Activated CD4-positive, alpha-beta T cell treated with anti-CD3 and anti-CD28 coated beads, Interleukin-2, amount 50 U/mL, for 48 hours (primary cell): ENCODE measurements at places on chromosomes 7 and 10.

- no peak for DNase-seq
These were observed 147.6 kb downstream of the POLR1F start for GRCh38 chr7:19561121-19561805.

GRCh38 chr10:93415693-93416092, 66.4 kb downstream of the MYOF start:
- DNase-seq = no peak

DNA sequence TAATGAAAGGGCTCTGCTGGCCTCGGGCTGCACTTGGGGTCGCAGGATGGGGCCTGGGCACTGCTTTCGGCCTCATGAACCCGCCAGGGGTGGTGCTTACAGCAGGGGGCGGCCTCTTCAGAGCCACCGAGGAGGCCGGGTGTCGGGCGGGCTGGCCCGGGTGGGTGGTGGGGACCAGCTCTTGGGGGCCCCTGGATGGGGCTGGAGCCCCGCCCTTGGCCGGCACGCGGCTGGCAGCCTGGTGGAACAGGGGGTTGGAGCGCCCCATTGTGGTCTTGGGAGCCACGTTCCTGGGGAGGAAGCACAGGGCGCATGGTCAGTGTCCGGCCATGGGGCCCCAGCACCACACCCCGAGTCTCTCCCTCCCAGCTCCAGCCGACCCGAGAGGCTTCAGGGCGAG, 8.8 kb downstream of the ADAM8 start:
- no peak for DNase-seq

DNA sequence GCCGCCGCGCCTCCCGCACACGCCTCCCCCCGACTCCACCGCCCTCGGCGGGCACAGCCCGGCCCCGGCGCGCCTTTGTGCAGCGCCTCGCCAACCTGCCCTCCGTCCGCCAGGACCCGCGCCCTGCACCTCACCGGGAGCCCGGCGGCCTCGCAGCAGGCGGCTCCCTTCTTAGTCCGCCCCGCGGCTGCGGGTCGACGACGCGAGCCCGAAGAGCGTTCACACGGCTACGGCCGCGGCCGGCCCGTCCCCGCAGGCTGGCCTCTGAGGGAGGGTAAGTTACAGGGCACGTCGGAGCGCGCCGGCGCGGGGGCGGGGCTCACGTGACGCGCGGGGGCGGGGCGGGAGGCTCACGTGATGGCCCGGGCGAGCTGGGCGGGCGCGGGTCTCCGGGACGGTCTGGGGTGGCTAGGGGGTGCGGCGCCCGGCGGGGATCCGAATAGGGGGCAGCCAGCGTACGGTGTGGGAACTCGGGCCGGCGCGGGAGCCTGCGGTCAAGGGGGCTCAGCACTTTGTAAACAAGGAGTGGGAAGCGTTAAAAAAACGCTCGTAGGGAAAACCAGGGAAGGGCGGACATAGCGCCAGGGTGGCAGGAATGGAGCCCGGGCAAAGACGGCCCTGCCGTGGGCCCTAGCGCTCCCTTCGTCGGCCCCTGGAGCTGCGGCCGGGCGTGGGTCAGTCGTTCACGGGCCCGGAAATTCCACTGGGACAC, at the start of gene ARHGAP12:
Gene ARHGAP12, minus strand, starts transcription at position 283 of the 712 bp plus-strand sequence. CDS start 19,976 bp downstream, outside the sequence.
- DNase-seq = peak; percentile 85

DNA sequence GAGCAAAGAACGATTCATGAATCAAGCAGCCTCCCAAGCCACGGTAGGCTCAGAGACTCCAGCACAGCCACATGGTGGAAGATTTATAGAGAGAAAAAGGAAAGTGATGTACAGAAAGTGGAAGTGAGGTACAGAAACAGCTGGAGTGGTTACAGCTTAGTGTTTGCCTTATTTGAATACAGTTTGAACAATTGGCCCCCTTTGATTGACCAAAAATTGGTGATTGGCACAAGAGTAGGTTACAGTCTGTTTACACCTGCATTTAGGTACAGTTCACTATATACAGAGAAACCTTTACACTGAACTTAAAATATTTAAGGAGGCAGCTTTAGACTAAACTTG, 136.4 kb upstream of the ASAH2 start:
- no peak for DNase-seq

DNA sequence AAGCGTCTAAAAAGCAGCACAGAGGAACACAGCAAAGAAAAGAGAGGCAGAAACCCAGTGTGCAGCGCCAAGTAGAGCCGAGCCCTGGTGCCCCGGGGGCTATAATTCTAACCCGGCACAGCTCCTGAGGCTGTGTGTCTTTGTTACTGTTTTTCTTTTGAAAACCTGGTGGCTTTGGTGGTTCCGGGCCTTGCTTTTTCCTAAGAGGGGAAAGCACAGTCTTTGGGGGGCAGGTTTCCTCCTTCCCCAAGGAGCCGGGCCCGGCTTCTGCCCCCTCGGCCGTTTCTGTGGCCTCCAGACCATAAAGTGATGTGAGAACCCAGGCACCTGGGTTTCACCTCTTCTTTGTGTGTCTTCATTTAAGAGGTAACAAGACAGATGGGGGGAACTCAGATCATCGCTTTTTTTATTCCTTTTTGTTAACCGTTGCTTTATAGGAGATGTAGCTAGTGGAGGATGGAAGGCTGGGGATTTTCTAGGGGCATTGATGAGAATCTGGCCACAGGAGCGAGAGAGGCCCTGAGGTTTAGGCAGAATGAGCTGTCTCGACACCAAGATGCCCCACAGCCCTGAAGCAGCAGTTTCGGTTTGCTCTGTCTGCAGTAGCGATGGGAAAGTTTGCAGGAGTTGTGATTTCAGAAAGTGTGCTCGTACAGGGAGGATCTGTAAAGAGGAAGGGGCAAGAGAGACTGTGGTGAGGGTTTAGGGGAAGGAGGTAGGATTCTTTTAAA, 367.8 kb upstream of the GALNT17 start:
- peak; percentile 19 for DNase-seq

GRCh38 chr7:142384493-142384922, 126.7 kb upstream of the PRSS58 start:
- DNase-seq = peak; percentile 45
